CD8-positive, alpha-beta T cell (primary cell): ENCODE measurements at places on chromosomes 7 and 10.
A peak's percentile ranks its signal among the peaks of the same experiment; 100 is the strongest.

GRCh38 chr7:1169409-1170368 is 9.7 kb upstream of the ZFAND2A start:
- peak; percentile 97 for DNase-seq

GRCh38 chr7:127245607-127246006 is 7.1 kb downstream of the GRM8 start:
- DNase-seq = no peak

DNA sequence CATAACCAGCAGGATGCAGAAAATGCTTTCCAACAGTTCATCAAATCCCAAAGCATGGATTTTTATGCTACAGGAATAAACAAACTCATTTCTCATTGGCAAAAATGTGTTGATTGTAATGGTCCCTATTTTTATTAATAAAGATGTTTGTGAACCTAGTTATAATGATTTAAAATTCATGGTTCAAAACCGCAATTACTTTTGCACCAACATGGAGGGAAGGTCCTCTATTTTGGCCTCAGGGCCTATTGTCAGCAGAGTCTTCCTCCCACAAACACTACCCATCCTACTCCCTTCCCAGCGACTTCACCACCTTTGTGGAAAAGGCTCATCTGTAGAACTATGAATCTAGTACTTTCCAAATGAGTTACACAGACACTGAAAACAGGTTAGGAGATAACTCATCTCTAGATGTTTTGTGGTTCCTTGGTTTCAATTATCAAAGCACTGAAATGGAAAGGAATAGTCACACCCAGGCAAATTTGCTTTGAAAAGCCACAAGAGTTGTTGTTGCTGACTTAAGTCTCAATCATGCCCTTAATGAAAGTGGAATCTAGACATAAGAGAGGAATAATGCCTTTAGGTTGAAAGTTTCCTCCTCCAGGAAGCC is 59.4 kb upstream of the FRMD4A start:
- DNase-seq = peak; percentile 32

- no peak for DNase-seq
Measured at GRCh38 chr7:117188376-117188775, 134.5 kb downstream of the WNT2 start.

- no peak for DNase-seq
Measured at GRCh38 chr7:8514781-8515519, 81.5 kb downstream of the NXPH1 start.

DNA sequence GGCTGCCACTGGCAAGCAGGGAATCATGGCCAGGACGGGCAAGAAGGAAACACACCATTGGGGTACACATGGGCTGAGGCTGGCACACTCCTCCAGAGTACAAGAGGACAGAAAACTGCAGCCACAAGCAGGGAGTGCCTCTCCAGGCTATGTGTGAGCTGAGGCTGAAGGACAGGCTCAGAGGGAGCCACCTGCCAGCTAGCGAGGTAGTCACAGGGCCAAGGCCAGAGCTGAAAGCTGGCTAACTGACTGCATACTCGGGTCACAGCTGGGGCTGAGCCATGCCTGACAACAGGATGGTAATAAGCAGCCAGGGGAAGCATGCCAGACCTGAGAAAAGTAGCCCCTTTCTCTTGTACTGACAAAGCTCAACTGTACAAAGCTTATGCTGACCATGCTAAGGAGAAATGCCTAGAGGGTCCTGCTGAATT is 52.0 kb downstream of the KIF5B start:
- DNase-seq = no peak

DNA sequence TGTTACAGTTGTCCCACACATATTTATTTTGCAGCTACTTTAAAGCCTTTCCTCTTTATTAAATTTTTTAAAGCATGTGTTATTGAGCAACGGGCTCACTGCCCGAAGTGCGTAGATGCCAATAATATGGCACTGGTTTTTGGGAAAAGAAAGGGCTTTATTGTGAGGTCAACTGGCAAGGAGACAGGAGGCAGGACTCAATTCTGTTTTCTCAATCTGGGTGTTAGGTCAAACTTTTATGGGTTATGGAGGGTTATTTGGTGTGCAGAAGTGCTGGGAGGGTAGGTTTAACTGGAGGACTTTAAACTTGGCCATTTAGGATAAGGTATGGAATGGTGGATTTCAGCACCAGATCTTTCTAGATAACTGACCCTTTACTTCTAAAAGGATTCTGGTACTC is 183.6 kb downstream of the LRRC4 start:
- no peak for DNase-seq

DNA sequence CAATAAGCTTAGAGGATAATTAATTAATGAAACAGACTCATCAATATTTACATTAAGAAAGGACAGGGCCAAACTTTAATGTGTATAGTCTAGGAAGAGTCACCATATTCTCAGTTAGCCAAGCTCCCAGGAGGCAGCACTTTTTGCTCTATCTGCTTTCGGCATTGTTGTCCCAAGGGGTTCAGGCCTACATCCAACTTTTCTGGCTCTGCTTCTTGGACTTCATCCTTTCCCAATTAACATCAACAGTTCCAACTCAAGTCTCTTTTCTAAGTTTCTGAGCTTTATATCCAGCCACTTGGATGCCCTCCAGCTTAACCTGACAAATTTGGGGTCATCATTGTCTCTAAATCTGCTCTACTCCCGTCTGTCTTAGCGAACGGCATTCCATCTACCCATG is 42.8 kb downstream of the GLI3 start:
- DNase-seq = no peak

GRCh38 chr10:3126741-3127346 is 45.7 kb downstream of the PITRM1 start:
- no peak for DNase-seq

DNA sequence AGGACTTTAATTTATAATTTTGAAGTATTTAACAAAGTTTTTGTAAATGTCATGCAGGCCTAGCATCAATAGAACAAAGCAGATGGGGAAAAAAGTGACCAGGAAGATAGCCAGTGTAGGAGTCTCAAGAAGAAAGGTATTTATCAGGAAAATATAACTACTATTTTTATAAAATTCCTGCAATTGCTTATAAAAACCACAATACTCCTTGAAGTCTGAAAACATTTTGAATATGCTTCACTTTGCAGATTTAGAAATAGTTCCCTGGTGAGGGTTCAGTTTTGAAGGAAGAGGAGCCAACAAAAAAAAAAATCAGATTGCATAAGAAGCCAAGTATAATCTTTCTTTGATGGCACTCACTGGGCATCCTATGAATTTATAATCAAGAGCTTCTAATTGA is 34.1 kb downstream of the MTERF1 start:
- DNase-seq = no peak

- DNase-seq = no peak
Measured at GRCh38 chr10:129628823-129629222, 161.8 kb downstream of the MGMT start.

- no peak for DNase-seq
Measured at GRCh38 chr10:71045204-71045809, 156.9 kb upstream of the PCBD1 start.

DNA sequence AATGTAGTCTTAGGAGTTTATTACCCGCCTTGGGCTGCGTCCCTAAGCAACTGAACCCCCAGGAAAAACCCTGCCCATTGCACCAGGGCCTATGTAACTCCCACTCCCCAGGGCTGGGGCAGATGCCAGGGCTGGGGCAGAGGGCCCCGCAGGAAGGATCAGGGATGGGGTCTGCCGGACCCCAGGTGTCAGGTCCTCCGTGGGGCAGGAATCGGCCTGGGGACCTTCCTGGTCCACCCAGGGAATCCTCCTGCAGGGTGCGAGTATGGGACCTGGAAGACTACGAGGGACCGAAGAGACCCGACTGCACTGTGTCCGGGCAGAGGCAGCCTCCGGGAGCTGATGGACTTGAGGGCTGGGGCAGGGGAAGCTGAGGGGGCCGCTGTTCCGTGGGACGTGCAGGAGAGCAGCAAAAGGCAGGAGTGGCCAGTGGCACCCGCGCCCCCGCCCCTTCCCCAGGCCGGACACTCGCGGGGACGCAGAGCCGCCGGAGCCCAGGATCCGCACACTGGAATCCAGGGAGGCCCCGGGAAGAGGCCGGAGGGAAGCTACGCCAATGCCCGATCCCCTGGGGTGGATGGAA is 2.5 kb upstream of the ATP5MF start:
- no peak for DNase-seq

GRCh38 chr7:55568613-55569268 is 3.6 kb downstream of the VOPP1 start:
- peak; percentile 8 for DNase-seq

DNA sequence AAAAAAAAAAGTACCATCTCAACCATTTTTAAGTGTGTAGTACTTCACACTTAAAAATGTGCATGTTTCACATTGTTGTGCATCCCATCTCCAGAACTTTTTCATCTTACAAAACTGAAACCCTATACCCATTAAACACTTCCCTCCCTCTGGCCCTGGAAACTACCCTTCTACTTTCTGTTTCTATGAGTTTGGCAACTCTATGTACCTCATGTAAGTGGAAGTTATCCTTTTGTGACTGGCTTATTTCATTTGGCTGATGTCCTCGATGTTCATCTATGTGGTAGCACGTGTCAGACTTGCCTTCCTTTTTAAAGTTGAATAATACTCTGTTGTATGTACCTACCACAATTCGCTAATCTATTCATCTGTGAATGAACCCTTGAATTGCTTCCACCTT is 12.2 kb downstream of the KCNMA1 start:
- no peak for DNase-seq

- no peak for DNase-seq
Measured at GRCh38 chr10:13969792-13970140, 361.0 kb downstream of the FRMD4A start.

DNA sequence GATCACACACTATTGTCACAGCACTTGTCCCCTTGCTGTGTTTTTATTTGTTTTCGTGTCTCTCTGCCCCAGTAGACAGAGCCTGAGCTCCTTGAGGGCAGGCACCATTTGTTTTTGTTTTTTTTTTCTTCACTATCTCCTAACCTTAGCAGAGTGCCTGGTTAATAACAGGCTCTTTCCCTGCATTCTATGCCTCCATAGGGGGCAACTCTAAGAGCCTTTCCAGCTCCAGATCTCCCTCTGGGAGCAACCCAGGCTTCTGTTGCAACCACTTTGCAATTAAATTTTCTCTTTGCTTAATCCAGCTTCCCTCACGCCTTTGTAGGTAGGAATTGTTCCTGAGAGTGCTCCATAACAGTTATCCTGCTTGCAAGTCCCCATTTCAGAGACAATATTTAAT is 148.4 kb downstream of the PLXDC2 start:
- DNase-seq = no peak

- no peak for DNase-seq
Measured at GRCh38 chr7:129889133-129889844, 63.5 kb downstream of the UBE2H start.

DNA sequence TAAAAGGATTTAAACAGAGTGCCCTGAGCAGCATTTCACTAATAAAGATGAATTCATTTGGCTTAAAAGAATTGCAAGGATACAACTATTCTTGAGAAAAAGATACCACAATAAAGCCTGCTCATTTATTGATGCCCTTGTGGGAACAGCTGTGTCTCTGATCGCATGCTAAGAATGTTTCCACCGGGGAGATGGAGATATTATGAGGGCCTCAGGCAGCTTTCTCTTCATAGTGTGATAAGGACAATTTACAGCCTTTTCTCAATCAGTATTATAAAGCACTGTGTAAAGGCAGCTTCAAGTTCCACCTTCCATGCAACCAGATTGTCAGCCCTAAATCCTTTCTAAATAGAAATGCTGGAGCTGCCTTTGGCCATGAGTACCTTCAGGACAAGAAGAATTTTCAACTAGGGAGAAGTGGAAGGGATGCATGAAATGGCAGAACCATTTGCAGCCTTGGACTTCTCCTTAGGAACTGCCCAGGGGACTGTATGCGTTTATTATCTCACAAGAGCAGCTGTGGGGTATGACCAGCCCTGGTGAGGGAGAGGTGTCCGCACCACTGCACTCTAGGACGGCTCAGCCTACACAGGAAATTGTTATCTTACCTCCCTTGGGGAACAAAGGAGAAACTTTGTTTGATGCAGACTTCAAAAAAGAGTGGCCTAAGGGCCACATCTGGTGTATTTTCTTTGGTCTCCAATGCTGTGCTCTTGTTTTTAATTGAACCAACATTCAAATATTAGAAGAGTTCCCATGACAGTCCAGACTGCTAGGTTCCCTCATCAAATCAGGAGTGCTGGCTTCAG is 116.9 kb upstream of the PCGF5 start:
- DNase-seq = no peak

GRCh38 chr10:36736311-36736710 is 389.1 kb upstream of the ANKRD30A start:
- no peak for DNase-seq

DNA sequence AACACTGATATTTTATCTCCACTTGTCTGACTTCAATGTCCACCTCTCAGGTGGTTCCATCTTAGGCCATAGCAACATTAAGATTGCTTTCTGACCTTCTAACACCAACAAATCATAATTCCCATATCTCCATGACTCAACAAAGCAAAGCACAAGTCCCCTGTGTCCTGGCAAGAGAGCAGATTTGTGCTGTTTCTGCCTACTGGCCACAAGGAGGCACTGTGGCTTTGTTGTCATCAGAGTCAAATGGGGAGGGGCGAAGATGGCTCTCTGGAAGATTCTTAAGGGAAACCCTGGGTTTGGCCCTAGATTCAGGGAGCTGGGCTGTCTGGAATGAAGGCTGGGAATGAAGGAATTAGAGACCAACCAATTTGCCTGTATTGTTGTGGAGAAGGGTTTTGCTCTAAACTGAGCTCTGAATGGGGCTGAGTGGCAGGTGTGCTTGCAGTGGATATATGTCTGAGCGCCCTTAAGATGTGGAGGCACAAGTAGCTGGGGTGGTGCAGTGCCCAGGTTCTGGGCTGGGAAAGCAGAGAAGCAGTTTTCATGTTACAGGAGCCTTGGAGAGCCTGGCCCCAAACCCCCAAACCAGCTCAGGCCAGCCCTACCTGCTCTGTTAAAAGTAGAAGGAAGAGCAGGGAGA is 154.8 kb upstream of the PRSS58 start:
- no peak for DNase-seq

DNA sequence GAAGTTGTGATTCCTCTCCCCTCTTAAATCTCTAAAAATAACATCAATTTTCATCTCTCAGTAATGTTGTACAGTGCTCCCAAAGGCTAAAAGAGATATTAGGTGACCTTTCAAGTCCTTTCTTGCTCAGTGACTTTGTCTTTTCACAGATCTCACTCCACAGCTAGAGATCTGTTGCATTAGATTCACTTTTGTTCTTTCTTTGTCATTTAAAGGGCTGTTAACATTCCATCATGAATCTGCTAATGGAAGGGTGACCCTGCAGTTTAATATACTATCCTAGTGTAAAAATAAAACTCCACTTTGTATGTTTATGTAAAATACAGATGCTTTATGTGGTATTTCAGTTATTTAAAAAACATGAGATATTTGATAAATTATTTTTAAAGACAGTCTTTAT is 30.5 kb downstream of the GNAI1 start:
- DNase-seq = no peak

GRCh38 chr10:28875549-28876081 is 198.3 kb downstream of the BAMBI start:
- no peak for DNase-seq

- DNase-seq = no peak
Measured at GRCh38 chr7:43586251-43586900, 3.5 kb downstream of the STK17A start.

GRCh38 chr7:2838873-2839578 is 5.1 kb downstream of the GNA12 start:
- DNase-seq = no peak
